COR-L47 (cell line): ENCODE measurements at places on chromosomes 3 and 15.
A peak's percentile ranks its signal among the peaks of the same experiment; 100 is the strongest.

DNA sequence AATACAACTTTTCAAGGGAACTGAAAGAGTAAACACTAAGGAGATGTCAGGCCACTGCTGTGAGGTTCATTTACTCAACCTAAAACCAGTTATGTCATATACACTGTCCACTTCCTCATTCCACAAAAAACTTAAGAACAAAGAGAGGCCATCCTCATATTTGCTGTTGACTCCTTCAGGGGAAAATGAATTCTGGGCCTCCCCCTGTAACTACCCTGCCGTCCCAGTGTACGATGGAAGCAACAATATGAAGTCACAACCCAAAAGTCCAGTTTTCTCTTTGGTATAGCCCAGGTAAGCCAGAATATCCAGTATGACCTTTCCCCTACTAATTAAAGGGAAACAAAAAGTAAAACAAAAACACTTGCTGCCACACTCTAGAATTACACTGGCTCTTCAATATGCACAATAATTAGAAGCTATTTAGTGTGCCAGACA, 16.2 kb downstream of the CEP152 start:
- no peak for DNase-seq

DNA sequence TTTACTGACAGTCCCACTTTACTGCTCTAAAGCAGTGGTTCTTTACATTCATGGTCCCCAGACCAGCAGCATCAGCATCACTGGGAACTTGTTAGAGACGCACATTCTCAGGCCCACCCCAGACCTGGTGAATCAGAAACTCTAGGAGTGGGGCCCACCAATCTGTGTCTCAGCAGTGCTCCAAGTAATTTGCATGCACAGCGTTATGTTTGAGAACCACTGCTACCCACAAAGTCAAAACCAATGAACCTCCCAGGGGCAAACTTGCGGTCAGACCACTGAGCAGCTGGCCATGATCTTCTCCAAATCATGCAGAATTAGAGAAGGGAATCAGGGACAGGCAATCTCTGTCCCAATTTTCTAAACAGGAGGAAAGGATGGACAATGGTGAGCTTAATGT, 58.5 kb downstream of the ST8SIA2 start:
- DNase-seq: no peak

- DNase-seq: no peak
Measured at GRCh38 chr15:52716536-52716935, 37.3 kb upstream of the ATOSA start.

GRCh38 chr15:89967881-89968280, 33.2 kb upstream of the ZNF710 start:
- DNase-seq: no peak

GRCh38 chr3:107238787-107239186, 138.5 kb upstream of the CCDC54 start:
- no peak for DNase-seq

- DNase-seq: no peak
Measured at GRCh38 chr3:129016720-129017483, 15.8 kb downstream of the EFCC1 start.

DNA sequence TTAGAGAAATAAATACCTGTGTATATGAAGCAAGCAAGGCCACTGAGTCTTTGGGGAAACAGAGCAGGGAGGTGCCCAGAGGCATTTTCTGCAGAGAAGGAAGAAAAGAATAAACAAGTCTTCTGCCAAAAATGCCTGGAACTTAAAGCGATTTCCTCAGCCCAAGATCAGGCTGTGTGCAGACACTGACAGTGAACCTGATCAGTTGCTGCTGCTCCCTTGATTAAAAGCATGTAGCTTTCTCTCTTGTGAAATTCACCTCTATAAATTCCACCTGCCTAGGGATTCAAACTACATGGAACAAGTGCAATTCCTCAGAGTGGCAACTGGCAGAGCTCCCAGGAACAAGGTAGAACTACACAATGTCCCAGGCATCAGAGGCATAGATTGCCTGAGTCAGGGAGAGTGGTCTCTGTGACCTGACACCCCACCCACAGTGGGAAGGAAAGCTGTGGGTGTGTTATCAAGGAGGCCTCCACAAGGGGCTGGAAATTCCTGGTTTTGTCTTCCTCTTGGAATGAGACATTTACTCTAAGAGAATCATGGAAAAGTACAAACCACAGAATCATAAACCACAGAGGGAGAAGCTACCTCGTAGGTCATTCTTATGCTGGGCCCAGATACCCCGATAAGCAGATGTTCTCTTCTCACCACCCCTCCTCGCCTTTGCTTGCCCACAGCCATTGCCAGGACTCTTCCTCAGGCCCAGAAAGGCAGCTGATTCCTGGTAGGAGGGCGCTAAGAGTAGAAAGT, 1.8 kb upstream of the ZBTB38 start:
- DNase-seq: no peak

- peak; percentile 80 for DNase-seq
Measured at GRCh38 chr3:173397161-173398110, at the start of gene NLGN1. NLGN1 (plus strand) TSS chr3:173397744.

DNA sequence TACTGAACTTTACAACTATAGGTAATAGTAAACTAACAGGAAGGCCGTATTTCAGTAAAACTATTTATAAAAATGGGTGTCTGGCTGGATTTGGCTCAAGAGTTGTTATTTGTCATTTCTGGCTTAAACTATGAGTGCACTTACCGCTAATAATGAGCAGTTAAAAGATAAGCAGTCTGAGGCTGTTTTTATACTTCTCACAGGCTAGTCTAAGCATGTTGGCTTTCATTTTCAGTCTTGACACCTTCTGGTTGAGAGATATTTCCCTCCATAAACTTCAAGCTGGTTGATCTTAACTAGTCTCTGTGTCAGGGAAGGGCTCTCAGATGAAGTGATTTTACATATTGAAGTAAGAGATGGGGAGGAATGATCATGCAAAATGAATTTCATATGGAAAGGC, 96.1 kb downstream of the RSRC1 start:
- no peak for DNase-seq

GRCh38 chr15:90553248-90553745, 23.6 kb downstream of the CRTC3 start:
- DNase-seq: no peak

DNA sequence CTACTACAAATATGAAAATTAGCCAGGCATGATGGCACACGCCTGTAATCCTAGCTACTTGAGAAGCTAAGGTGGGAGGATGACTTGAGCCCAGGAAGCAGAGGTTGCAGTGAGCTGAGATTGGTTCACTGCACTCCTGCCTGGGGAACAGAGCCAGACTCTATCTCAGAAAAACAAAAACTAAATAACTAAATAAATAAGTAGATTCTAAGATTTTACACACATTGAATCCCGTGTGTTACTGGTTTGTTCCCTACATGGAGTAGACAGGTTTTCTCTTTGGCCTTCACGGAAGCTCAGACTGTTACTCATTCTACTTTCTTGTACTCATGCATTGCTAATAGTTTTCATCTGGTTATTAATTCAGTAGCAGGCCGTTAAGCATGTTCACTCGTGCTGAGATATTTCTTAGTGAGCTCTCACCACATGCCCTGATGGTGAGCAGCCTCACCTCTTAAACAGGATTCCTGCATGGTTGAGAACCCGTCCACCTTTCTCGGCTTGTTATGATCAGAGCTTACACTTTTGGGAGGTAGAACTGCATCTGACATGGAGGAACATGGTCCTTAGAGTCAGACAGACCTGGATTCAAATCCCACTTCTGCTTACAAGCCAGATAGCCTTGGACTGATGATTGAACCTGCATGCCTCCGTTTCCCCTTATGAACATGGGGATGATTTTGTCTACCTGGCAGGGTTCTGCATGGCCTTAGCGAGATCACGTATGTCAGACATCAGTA, 49.1 kb downstream of the CMTM7 start:
- DNase-seq: no peak

DNA sequence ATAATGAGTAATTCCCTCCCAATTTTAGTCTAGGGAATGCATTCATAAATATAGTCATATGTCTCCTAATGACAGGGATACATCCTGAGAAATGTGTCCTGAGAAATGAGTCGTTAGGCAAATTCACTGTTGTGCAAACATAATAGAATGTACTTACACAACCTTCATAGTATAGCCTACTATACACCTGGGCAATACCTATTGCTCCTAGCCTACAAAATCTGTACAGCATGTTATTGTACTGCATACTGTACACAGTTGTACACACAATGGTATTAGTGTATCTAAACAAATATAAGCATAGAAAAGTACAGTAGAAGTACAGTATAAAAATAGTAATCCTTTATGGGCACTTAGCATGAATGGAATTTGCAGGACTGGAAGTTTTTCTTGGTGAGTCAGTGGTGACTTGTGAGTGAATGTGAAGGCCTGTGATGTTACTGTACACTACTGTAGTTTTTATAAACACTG, 6.6 kb downstream of the DTWD1 start:
- no peak for DNase-seq

DNA sequence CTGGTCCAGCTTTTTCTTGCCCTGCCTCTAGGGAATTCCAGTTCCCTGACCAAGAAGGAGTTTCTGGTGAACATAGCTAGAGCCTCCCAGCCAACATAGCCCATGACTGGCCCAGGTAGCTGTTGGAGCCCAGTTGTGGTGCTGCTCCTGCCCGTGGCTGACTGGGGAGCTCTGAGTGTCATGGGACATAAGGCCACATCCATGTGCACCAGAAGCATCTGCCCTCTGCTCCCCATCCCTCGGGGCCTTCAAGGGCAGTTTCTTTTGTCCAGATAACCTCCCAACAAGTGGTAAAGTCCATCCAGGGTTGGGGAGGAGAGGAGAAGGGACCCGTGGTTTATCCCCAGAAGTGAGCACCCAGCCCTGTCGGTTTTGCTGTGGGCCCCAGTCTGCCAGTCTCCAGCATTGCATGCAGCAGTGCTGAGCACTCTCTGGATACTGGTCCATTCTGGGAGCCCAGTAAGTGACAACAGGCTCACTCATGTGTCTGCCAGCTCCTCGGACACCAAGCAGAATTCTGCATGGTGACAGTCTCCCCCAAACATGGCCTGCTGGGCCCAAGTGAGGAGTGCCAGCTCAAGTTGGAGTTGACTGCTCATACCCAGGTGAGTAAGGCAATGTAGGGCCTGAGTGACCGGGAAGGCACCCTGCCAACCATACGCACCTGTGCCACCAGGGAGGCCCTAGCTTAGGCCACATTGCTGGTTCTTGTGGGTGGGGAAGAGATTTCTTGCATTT, 28.8 kb downstream of the ACAA1 start:
- DNase-seq: no peak

GRCh38 chr3:188196232-188196990, 42.5 kb downstream of the LPP start:
- DNase-seq: no peak

GRCh38 chr15:59539799-59540198, 71.8 kb upstream of the GCNT3 start:
- DNase-seq: no peak

- DNase-seq: no peak
Measured at GRCh38 chr15:28456476-28457395, 76.0 kb downstream of the GOLGA8G start.
